Activated naive CD4-positive, alpha-beta T cell treated with anti-CD3 and anti-CD28 coated beads for 36 hours (primary cell): ENCODE measurements at places on chromosomes 1 and 21.

- no peak overlapping the region for H3K4me3 ChIP-seq
- H3K36me3 ChIP-seq = no peaks in the 10 kb centered on the region
- no peak for DNase-seq
- no peaks in the 10 kb centered on the region for H3K4me1 ChIP-seq
- peaks cover 3% of the 10 kb centered on the region for H3K27me3 ChIP-seq
- H3K27ac ChIP-seq = no peak overlapping the region
Measured at GRCh38 chr21:41520560-41521442, 12.8 kb upstream of the TMPRSS2 start.

DNA sequence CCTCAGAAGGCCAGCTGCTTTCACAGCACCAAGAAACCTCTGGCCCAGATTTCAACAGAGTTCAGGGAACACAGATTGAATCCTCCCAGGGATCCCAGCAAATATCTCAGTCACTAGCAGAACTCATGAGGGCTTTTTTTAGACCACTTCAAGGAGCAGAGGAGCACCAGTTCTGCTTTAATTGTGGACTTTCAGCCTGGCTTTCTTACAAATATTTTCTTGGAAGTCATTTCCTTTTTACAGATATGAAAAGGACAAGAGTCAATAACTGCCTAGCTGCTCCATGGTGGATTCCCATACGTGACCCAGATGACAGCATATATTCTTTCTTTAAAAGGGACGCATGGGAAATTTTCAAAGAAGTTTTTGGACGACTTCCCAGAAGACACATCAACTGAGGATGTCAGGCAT, 6.4 kb upstream of the LRRC8B start:
- H3K4me3 ChIP-seq = no peak overlapping the region
- no peak for DNase-seq
- no peak overlapping the region for H3K27ac ChIP-seq
- no peaks in the 10 kb centered on the region for H3K36me3 ChIP-seq
- no peaks in the 10 kb centered on the region for H3K27me3 ChIP-seq

GRCh38 chr1:223331301-223331700, 32.7 kb downstream of the SUSD4 start:
- H3K27ac ChIP-seq = no peak overlapping the region
- H3K4me1 ChIP-seq = peaks cover 9% of the 10 kb centered on the region
- DNase-seq = peak; percentile 44
- H3K27me3 ChIP-seq = no peaks in the 10 kb centered on the region

DNA sequence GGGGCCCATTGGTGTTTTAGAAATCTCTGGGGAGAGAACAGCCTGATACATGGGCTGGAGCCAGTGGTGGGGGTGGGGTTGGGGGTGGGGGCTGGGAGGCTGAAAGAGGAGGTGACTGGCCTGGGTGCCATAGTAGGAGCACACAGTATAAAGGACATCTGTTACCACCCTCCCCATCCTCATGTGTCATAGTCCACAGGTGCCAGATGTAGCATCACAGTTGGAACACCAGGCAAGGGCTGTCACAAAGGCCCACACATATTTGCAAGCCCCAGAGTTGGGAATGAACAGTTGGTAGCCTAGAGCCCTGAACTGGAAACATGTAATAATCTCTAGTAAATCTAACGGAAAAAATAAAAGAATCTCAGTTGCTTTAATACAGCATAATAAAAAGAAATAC, 55.1 kb upstream of the CR2 start:
- no peak overlapping the region for H3K27ac ChIP-seq
- DNase-seq = no peak
- peaks cover 3% of the 10 kb centered on the region for H3K4me1 ChIP-seq
- H3K36me3 ChIP-seq = no peaks in the 10 kb centered on the region

DNA sequence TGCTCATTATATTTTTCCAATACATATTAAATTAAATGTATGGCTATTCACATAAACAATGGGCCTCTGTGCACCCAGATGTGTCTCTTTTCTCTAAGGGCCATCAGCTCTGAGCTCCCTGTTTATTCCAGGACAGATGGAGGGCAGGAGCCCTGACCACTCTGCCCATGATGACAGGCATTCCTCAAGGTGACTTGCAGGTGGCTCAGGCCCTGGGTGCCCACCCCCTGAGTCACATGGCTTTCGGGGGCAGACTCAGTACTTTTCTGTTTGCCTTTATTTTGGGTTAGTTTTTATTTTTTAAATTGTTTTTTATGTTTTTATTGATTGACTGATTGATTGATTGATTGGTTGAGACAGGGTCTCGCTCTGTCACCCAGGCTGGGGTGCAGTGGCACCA, 6.4 kb upstream of the LRP8 start:
- no peaks in the 10 kb centered on the region for H3K36me3 ChIP-seq
- no peaks in the 10 kb centered on the region for H3K27me3 ChIP-seq
- peaks cover 6% of the 10 kb centered on the region for H3K4me1 ChIP-seq

DNA sequence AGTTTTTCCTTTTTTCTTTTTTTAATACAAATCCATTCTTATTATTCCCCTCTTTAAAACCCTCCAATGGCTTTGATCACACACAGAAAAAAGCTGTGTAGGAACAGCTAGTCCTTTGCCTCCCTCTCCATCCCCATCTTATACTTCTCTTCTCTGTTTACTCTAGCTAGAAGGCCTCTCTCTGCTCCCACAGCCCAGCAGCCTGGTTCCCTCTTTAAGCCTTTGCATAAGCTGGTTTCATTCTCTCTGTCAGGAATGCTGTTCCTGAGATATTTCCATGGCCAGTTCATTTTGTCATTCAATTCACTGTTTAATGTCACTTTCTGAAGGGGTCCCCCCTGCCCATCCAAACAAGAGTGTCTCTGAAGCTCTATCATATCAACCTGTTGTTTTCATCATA, 143.3 kb upstream of the ST6GALNAC5 start:
- no peak overlapping the region for H3K4me3 ChIP-seq
- H3K27ac ChIP-seq = no peak overlapping the region
- DNase-seq = no peak
- H3K36me3 ChIP-seq = no peaks in the 10 kb centered on the region
- H3K27me3 ChIP-seq = no peaks in the 10 kb centered on the region

- peak overlapping the region; percentile 77 for H3K27ac ChIP-seq
- H3K27me3 ChIP-seq = no peaks in the 10 kb centered on the region
- DNase-seq = peak; percentile 65
- H3K4me1 ChIP-seq = peaks cover 12% of the 10 kb centered on the region
Measured at GRCh38 chr1:180632326-180633056, 669 bp downstream of the XPR1 start.
